Stromal cell of bone marrow (primary cell): ENCODE measurements at places on chromosomes 4 and X.

DNA sequence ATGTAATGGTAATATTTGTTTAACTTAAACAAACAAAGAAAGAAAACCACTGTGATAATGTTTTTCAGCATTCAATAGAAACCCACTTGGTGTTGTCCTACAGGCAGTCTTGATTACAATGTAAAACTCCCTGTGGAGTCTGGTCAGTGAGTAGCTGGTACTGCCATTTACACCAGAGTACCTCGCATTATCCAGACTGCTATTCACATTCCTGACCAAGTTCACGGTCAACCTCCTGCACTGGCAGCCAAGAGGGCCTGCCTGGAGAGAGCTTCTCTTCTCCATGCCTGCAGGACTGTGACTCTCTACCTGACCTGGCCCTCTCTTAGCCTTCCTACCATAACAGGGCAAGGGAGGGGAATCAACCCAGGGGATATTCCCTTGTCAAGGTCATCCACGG lies 2.9 kb upstream of the LONRF3 start:
- no peak for DNase-seq

- no peak for DNase-seq
Measured at GRCh38 chr4:15951781-15952180, 11.2 kb downstream of the FGFBP2 start.

DNA sequence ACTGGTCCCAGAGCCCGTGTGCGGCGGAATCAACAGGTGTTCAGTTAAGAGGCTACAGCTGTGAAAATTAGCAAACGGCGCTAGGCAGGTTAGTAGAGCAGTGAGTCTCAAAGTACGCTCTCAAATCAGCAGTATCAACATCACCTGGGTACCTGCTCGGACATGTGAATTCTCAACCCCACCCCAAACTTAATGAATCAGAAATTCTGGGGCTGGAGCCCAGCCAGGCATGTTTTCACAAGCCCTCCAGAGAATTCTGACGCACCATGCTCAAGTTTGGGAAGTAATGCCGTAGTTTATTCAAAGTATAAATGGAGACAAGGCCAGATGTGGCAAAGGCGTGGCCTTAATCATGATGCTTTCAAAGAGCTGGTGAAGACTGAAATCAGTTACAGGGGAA lies 58.2 kb upstream of the PTCHD1 start:
- no peak for DNase-seq

DNA sequence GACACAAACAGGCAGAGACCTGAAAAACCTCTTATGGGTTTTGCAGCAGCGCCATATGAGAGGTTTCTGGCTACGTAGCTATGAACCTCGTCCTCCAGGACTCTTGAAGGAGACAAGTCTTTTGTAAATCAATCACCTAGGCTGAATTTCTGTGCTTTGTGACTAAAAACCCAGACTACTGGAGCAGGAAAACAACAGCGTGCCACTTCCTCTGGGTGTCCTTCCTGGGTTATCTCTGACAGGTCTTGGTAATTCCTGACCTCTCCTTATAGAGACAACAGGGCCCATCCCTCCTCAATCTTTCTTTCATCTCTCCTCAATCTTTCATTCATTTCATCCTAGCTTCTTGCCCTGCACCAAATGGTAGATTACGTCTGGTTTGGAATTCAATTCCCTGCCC lies 5.7 kb downstream of the S100P start:
- DNase-seq: no peak

DNA sequence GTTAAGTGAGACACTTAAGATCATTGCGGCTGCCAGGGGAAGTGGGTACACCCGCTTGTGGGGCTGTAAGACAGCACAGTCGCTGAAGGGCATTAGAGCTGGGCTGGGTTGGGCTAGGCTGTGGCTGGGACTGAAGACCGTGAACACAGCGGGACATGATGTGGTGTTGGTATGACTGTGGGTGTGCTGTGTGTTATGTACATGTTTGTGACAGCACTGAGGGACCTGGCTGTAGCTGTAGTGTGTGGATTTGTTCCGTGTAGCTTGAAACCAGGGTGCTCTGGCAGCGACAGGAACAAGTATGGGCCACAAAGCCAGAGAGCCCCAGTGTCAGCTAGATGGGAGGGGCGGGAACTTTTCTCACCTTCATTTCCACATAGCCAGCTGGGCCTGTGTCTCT lies 82.1 kb downstream of the NHSL2 start:
- no peak for DNase-seq
